Stimulated activated CD8-positive, alpha-beta memory T cell treated with anti-CD3 and anti-CD28 coated beads, Interleukin-7, amount 100 ng/mL, for 1 hour (primary cell): ENCODE measurements at places on chromosomes 16 and 17.

- no peak for DNase-seq
Observed at GRCh38 chr17:5472511-5472910, 3.7 kb upstream of the DHX33 start.

DNA sequence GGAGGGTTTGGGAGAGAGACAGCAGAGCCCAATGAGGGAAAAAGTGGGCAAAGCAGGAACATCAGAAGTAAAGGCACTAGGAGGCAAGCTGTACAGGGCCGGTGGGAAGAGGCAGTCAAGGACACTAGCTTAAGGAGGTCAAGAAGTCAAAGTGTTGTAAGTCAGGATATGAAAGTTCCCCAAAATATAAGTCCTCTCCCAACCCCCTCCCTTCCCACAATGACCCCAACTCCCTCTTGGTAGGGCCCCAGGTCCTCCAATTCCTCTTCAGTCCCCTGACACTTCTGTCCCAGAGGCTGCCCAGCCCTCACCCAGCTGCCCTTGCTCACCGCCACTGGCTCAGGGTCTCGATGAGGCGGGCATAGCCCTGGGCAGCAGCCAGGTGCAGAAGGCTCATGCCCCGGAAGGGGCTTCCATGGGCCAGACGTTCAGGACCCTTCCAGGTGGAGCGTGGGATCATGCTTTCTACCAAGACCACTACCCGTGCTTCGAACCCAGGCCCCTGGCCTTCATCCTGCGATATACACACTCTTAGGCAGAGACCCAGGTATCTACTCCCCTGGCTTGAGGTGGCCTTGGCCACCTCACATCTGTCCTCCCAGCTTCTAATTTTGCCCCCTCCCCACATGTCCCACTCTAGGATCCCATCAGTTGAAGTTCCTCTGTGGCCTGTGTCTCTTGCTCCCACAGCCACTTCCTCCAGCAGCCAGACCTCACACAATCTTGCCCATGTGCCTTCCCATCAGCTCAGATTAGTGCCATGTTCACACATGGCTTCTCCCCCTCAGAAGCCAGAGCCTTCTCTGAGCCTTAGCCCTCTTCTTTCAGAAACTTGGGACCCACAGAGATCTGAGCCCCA lies 5.9 kb upstream of the SPAG7 start:
- DNase-seq, result no peak

- DNase-seq, result no peak
Observed at GRCh38 chr16:12904329-12904671, 2.9 kb downstream of the SHISA9 start.

DNA sequence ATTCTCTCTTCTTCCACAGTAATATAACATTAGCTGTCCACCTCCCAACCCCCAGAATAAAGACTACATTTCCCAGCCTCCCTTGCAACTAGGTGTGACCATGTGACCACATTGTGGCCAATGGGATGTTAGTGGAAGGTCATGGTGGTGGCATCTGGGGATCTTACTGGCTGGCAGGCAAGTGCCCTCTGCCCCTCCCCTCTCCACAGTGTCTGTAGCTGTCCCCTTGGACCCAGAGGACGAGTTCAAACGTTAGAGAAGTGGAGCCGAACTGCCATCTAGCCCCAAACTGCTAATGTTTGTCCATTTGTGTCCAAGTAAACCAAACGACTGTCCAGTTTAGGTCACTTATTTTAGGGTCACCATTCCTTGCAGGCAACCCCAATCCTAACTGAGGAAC lies 26.6 kb upstream of the KCNG4 start:
- DNase-seq, result no peak

- no peak for DNase-seq
Observed at GRCh38 chr17:13785981-13786598, 184.4 kb upstream of the HS3ST3A1 start.

GRCh38 chr17:80848449-80849102 lies 143.1 kb upstream of the CHMP6 start:
- no peak for DNase-seq

DNA sequence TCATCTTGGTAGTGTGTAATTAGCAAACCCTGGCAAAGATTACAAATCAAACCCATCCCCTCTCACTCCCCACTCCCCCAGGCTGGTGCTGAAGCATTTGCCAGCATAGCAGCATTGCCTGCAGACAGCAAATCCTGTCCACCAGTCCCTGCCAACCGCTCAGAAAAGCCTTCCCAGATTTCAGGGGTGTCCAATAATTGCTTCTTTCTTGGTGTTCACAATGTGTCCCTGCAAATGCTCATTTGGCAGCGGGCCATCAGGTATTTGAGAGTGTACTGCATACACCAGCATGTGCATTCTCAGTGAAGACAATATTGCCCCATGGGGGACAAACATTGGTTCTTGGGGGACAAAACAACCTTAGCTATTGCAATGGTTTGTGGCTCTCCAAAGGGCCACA lies 28.2 kb downstream of the ORC6 start:
- DNase-seq, result no peak

GRCh38 chr17:37483311-37484039 lies 6.2 kb upstream of the DUSP14 start:
- DNase-seq, result no peak

DNA sequence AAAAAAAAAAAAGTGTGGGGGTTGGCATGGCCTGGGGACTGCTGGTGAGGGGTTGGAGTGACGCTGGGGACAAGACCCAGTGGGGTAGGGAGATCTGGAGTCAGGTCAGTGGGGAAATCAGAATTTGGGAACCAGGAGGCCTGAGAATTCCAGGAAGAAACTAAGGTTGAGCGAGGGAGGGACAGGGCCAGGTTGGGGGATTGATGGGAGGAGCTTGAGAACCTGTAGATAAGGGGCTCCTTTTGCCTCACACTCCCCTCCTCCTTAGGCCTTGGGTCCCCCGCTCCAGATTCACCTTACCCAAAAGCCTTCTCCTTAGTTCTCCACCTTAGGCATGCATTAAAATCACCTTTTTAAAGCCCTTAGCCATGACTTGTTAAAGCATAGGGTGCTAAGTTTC lies 8.3 kb upstream of the PYDC1 start:
- DNase-seq, result no peak

DNA sequence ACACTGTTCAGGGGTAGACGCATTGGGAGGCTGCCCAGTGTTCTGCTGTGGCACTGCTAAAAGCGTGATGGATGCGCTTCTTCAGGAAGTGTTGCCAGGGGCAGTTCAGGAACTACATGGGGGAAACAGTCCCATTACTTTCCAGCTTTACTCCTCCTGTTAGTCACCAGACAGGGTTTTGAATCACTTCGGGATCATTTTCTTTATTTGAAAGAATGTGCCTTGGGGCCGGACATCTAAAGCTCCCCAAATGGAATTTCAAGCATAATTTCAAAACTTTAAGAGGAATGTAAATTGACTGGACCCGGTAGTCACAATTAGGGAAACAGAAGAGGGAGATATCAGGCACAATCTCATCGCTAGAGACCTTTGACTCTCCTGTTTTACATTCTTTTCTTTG lies 1.3 kb upstream of the KRTAP2-1 start:
- no peak for DNase-seq

DNA sequence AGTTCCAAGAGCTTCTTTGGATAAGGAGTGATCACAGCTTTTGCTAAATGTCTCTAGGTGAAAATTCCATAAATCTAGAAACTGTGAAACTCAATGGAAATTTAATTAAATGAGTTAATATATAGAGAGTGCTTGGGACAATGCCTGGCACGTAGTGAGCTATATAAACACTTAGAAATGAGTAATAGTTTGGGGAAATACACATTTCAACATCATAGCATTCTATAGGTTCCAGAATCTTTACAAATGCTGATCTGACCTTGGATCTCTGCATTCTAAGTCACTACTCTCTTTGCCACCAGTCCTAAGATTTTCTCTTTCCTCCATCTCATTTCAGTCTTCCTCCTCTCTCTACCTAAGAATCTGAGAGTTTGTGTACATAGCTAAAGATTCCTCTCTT lies 175.6 kb downstream of the SOX9 start:
- DNase-seq, result no peak

DNA sequence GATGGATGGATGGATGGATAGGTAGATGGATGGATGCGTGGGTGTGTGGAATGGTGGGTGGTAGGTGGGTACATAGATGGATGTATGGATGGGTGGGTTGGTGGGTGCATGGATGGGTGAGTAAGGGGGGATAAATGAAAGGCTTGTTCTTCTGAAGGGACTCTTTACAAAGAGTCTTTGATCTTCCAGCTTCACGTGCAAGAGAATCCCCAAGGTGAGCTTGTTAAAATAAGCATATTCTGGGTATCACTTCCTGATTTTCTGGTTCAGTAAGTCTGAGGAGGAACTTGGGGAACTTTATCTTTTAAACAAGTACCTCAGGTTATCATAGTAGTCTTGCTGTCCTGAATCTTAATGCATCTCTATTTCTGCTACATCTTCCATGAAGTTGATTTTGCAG lies 639.1 kb downstream of the MAF start:
- DNase-seq, result no peak

DNA sequence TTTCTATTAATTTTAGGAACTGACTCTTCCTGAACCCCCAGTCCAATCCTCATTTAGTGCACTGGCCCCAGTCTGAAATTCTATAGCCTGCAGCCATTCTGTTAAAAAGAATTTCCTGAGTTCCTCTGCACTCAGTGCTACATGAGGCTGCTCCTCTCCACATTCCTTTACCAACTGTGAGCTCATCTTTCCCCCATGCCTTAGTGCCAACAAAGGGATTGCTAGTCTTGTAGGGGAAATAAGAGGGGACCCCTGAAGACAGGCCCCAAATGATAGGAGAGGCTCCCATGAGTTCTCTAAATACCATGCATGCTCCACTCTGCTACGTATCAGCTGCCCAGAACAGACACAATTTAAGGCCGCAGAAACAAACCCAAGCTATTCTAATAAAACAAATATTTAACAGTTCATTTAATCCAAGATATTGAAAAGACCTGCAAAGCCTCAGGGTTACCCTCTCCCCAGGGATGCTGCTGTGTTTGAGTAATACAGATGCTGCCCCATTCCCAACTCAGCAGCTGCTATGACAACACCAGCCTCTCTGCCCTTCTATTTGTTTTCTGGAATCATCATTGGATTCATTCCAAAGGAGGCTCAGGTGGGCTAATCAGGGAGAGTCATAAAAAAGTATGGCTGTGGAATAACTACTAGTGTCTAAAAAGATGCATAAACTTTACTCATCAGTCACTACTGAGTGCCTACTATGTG lies 228.5 kb downstream of the TOX3 start:
- no peak for DNase-seq

DNA sequence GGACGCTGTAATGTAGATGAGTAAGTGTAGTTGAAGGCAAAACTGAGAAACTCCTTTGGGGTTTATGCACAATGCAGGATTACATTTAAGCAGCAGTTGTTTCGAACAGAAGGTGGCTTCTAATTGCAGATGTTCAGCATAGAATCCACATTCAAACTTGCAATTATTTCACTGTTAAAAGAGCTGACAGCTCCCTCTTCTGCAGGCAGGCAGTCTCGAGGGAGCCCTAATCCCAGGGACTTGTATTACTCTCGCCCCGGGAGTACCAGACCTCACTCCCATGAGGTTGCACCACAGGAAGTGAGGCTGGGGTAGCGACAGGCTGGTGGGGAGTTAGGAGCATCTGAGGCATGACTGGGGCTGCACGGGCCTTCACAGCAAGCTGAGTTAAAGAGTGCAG lies 484.3 kb upstream of the EEF2KMT start:
- no peak for DNase-seq

DNA sequence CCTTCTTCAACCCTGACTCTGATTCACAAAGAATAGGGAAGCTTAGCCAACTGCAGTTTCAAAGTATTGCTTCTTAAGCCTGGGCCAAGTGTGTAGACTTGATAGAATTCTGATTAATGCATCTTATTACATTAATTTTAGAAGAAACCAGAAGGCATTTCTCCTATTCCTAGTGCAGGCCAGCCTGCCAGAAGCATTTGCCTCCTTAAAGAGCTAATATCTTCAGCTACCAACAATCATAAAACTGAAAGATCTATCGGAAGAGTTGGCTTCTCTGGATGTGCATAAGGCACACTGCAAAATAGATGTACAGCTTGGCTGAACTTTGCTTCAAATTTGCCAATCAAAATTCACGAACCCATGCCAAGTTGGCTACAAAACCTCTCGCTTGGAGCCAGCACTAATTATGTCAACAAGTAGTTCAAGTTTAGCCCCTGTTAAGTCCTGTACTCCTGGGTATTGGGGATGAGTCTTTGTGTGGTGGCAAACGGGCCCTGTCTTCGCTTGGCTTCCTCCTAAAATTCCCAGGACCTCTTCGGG lies 717.8 kb downstream of the WWOX start:
- DNase-seq, result no peak

DNA sequence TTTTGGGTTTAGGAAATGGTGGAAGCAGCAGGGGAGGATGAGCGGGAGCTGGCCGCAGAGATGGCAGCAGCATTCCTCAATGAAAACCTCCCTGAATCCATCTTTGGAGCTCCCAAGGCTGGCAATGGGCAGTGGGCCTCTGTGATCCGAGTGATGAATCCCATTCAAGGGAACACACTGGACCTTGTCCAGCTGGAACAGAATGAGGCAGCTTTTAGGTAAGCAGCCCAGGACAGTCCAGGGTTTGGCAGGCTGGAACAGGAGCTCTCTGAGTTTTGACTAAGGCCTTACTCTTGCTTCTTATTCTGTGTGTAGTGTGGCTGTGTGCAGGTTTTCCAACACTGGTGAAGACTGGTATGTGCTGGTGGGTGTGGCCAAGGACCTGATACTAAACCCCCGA lies 41.4 kb downstream of the SF3B3 start:
- DNase-seq, result no peak

DNA sequence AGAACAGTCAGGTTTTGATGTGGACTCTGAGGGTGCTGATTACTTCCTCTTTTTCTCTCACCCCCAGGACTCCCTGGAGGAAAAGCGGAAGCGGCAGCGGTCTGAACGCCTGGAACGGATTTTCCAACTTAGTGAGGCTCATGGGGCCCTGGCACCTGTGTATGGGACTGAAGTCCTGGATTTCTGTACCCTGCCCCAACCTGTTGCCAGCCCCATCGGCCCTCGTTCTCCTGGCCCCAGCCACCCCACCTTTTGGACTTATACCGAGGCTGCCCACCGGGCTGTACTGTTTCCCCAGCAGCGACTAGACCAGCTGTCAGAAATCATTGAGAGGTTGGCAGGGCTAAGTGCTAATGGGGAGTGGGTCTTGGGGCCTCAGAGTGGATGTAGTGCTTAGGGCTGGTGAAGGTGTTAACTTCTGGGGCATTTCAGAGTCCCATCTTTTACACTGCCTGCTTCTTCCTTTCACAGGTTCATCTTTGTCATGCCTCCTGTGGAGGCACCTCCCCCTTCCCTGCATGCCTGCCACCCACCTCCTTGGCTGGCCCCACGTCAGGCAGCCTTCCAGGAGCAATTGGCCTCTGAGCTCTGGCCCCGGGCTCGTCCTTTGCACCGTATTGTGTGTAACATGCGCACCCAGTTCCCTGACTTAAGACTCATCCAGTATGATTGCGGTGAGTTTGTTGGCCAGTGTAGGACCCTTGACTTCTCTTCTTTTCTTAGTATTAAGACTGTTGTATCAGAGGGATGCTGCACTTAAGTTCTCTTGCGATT lies 19.1 kb upstream of the PHKG2 start:
- DNase-seq, result no peak
